CD4-positive, CD25-positive, alpha-beta regulatory T cell (primary cell): ENCODE measurements at places on chromosomes 4 and X.
A peak's percentile ranks its signal among the peaks of the same experiment; 100 is the strongest.

DNA sequence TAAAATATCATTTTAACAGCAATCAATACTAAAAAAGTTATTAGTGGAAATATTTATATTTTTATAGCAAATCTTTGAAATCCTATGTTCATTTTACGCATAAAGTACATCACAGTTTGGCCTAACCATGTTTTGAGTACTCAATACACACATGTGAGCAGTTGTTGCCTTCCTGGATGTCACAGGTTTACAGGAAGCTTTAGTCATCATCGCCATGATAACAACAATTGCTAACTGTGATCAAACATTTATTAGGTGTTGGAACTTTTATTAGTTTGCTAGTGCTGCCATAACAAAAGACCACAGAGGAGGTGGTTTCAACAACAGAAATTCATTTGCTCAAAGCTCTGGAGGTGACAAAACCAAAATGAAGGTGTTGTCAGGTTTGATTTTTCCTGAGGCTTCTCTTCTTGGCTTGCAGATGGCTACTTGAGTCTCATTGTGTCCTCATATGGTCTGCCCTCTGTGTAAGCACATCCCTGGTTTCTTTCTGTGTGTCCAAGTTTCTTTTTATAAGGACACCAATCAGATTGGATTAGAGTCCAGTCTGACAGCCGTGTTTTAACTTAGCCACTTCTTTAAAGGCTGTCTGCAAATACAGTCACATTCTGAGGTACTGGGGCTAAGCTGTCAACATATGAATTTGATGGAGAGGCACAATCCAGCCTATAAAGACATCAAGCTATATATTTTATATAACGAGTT lies 43.1 kb upstream of the BOD1L1 start:
- no peak for DNase-seq

- DNase-seq, result no peak
These were observed 94.7 kb upstream of the NAP1L5 start for GRCh38 chr4:88792268-88792781.

DNA sequence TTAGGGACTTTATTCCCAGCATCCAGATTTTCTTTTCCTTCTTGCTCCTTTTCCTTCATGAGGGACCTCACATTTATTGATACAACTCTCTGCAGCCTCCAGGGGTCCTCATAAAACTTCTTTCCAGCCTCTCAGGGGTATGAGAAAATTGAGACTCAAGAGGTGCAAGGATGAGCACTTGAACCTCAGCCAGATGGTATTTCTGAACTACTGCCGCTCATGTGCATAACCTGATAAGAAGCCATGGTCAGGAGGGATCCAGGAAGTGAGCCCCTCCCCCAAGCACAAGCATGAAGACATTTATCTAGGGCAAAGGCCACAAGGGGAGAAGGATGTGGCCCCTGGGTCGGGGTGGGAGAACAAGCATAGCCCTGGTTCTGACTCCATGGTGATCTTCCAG lies 73.3 kb downstream of the TSPAN7 start:
- DNase-seq, result no peak

- DNase-seq, result no peak
These were observed 117.3 kb downstream of the SNCA start for GRCh38 chr4:89719536-89720090.

GRCh38 chr4:125316791-125317524 lies 2.2 kb downstream of the FAT4 start:
- no peak for DNase-seq

DNA sequence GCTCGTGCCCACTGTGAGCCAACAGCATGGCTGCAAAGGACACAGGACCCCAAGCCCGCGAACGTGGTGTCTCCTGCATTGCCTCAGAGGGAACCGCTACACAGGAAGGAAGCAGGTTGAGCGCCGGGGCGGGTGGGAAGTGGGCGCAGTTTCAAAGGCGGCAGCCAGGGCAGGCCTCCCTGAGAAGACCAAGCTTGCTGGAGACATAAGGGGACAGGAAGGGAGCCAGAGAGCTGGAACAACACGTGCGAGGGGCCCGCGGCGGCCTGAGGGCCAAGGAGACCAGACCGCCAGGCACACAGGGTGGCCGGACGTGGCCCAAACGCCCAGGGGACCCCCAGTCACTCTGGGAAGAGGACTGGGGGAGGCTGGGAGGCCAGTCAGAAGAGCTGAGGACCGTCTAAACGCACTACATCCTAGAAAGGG lies 32.0 kb downstream of the CTBP1 start:
- peak; percentile 62 for DNase-seq

DNA sequence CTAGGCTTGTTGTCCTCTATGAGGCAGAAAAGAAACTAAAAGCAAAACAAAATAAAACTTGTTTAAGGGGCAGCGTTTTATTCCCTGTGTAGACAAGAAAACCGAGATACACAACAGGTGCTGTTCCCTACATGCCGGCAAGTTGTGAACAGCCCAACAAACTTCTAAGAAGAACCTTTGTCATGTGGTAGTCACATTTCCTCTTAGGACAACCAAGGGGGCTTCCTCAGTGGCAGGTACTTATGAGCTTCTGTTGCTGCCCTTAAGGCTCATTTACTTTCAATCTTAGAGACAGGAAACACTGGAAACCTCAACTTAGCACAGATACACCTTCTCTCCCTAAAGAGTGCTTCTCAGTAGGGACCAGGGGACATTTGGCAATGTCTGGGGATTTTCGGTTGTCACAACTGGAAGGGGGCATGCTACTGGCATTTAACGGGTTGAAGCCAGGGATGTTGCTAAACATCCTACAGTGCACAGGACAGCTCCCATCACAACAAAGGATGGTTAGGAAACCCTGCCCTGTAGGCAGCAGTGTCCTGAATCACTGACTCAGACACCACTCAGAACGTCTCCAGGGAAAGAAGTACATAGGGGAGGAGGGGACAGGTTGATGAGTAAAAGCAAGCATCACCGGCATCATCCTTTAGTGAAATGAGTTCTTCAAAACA lies 111.0 kb downstream of the ASB9 start:
- DNase-seq, result no peak
